Activated CD4-positive, alpha-beta T cell treated with anti-CD3 and anti-CD28 coated beads, Interleukin-2, Interleukin-6, amounts not matched to agents 100 ng/mL and 50 ng/mL, durations not matched to agents 16 hours and 8 hours (primary cell): ENCODE measurements at places on chromosomes 5 and 9.

- DNase-seq, result no peak
Observed at GRCh38 chr9:128913048-128913900, 7.5 kb upstream of the PHYHD1 start.

DNA sequence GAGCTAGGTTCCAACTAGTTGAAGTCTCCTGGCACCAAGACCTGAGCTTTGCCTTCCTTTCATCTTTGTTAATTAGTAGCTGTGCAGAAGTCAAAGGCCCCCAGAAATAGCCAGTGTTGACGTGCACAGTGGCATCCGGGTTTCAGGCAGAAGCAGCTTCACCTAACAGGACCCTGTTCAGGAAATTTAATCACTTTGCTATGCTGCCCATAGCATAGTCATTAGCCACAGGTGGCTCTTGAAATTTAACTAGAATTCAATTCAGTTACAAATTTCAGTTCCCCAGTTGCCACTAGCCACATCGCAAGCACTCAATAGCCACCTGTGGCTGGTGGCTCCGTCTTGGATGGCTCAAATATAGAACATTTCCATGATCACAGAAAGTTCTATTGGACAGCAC lies 179.1 kb downstream of the GOLPH3 start:
- DNase-seq, result no peak

GRCh38 chr9:116975126-116975525 lies 288.0 kb downstream of the TRIM32 start:
- DNase-seq, result no peak

DNA sequence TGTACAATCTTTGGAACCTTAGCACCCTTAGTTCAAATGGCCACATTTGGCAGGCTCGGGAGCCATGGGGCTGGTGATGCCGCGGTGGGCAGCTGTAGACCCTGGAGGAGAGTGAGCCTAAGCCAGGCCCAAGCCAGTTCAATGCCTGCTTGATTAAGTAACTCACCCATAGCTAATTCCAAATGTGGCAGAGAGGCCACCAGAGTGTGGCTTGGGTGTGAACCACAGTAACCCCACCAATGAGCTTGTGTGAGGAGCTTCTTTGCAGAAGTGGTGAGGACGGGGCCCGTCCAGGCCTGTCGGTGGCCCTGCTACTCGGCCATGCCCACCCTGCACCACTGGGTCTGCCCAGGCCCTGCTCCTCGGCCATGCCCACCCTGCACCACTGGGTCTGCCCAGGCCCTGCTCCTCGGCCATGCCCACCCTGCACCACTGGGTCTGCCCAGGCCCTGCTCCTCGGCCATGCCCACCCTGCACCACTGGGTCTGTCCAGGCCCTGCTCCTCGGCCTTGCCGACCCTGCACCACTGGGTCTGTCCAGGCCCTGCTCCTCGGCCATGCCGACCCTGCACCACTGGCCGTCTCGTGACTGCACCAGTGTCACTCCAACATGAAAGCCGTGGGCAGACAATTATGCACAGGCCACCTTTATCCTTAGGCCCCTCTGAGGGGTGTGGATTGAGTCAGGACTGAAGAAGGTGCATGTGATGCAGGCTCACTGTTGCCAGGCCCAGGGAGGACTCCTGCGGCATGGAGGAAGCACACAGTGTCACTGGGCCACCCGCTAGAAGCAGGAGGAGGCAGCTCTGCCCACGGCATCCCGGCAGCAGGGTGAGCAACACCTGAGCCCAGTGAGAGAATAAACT lies 75.4 kb downstream of the MRPL36 start:
- DNase-seq, result no peak

DNA sequence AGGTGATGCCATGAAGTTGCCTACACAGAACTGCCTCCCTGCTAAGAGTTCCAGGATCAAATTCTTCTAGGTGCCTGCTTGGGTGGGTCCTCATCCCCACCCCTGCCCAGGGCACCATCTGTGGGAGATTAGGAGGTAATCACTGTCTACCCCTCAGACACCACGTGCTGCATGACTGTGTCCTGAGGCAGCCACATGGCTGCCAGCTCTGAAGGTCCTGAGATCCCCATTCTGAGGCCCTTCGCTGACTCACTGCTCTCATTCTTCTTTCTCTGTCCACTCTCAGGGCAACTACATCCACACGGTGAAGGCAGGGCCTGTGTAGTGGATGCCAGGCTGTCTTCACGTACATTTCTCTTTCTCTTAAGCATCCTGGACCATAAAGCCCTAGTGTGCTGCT lies 222.9 kb upstream of the ANKRD55 start:
- DNase-seq, result no peak

DNA sequence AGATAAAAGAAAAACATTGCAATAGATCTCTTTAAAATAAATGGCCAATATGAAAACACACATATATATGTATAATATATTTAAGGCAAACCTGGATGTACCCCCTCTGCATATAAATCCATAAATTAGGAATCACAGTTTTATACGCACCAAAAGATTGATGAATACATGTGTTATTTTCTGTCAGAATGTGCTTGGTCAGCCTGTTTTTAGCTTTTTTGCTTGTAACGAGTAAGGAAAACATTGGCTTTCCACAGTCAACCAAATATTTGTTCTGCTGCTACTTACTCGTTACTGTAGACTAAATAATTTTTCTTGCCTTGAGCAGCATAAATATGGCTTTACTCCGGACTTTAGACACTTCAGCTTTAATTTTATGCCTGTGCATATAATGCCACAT lies 173.7 kb downstream of the CWC27 start:
- DNase-seq, result no peak

- DNase-seq, result no peak
Observed at GRCh38 chr9:16002816-16003215, 450.0 kb downstream of the CCDC171 start.

- DNase-seq, result no peak
Observed at GRCh38 chr5:56876327-56876726, 33.1 kb upstream of the SETD9 start.

GRCh38 chr5:178107756-178108310 lies 5.5 kb upstream of the N4BP3 start:
- DNase-seq, result no peak

DNA sequence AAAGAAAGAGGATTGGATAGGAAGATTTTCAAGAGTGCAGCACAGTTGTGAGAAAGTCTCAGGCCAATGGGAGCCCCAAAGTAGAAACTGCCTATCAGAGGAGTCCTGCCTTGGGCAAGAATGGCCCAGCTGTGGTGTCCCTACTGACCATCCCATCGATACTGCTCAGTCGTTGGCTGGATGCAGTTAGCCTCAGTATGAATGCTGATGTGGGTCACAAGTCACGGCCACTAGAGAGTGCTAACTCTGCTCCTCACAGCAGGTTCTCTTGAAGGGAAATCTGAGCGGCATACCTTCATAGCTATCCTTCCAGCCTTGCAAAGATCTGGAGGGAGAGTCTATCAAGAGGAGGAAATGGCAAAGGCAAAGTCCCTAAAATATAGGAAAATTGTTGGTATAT lies 11.6 kb upstream of the CETN3 start:
- no peak for DNase-seq

GRCh38 chr5:141186897-141187512 lies at the start of gene PCDHB9:
Gene PCDHB9 (plus strand): TSS chr5:141187161. CDS start chr5:141187319, 158 bp downstream.
- peak; percentile 16 for DNase-seq
